ENCODE measurements at places on chromosomes 1 and 21.

DNA sequence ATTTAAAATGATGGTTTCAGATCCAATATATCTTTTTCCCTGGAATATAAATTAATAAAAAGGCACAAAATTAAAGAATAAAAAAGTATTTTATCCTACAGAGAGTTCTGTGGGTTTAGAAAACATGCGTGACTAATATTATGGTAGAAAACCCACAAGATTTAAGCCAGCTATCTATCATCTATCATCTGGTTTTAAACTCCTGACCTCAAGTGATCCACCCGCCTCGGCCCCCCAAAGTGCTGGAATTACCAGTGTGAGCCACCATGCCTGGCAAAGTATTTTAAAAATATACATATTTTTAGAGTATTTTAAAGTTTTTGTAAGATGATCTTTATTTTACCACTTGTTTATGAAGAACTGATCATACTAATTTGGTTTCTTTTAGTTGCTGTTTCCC is 79.5 kb downstream of the NRIP1 start:
- no peak for DNase-seq

DNA sequence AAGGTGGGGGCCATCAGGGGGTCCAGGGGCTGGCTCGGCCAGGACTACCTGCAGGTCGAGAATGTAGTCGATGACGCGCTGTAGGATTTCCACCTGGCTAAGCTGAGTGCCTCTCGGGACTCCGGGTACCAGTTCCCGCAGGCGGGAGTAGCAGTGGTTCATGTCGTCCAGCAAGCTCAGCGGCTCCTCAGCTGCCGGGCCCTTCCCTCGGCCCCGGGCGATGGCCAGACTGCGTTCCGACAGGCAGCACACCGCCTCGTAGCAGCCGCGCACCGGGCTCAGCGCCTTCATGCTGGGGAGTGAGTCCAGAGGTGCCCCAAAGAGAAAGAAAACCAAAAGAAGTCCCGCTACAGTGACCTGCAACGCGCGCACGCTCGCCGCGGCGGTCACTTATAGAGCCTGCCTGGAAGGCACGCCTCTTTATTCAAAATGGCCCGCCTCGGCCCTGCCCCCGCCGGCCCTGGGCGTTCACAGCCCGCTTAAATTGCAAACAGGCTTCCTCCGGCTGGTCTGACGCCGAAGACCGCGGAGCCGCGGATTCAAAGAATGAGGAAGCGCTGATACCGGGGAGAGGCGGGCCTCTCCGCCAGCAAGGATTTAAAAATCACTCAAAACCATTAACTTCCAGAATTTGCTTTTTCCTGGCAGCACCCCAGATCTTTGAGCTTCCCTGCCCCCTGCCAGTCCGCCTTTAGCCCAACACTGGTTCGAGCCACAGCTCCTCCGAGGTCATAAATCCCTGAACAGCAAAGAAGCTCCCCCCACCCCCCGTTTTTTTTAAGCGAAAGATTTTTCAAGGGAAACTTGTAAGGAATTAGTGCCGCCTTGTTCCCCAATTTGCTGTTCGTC is at the start of gene ID3:
Gene ID3, minus strand, starts transcription at position 366 of the 849 bp plus-strand sequence. Its CDS starts 75 bp downstream, at position 291.
- DNase-seq, result peak; percentile 98

GRCh38 chr1:62924983-62925790 is 141.3 kb downstream of the ATG4C start:
- no peak for DNase-seq

- peak; percentile 85 for DNase-seq
Observed at GRCh38 chr1:3683992-3684391, 31.7 kb downstream of the TP73 start.

GRCh38 chr1:76410499-76410898 is 336.0 kb downstream of the ST6GALNAC3 start:
- no peak for DNase-seq

DNA sequence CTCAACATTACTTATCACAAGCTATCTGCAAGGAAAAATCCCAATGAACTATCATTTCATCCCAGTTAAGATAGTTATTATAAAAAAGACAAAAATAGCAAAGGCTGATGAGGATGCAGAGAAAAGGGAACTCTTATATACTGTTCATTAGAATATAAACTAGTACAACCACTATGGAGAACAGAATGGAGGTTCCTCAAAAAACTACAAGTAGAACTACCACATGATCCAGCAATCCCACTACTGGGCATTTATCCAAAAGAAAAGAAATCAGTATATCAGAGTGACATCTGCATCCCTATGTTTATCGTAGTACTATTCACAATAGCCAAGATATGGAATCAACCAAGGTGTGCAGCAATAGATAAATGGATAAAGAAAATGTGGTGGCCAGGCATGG is 4.9 kb upstream of the C1orf185 start:
- no peak for DNase-seq

DNA sequence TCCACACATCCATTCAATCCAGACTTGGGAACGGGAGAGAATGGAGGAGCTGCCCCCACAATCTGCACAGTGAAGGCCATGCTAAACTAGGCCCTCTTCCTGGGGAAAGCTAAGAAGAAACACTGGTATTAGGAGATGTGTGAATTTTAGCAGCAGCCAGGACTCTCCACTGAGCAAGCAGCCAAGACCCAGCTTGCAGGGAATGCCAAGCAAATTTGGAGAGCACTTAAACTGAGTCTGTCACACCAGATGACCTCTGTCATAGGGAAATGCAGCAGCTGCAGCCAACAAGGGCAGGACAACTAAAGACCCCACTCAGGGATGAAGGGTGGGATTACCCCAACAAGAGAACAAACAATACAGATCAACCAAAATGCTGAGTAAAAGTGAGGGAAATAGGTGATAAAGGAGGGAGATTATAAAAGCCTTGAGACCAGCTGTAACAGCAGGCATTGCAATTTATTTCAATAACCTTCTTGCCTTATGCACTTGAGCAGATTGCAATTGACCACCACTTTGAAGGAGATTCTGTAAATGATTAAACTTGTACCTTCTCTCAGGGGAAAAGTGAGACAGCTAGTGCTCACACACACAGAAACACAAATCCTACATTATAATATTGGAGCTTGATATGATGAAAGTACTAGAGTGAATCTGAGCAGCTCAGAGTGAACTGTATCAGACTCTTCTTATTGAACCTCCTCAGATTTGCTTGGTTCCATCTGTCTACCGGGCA is 2.5 kb upstream of the CLCA1 start:
- no peak for DNase-seq

DNA sequence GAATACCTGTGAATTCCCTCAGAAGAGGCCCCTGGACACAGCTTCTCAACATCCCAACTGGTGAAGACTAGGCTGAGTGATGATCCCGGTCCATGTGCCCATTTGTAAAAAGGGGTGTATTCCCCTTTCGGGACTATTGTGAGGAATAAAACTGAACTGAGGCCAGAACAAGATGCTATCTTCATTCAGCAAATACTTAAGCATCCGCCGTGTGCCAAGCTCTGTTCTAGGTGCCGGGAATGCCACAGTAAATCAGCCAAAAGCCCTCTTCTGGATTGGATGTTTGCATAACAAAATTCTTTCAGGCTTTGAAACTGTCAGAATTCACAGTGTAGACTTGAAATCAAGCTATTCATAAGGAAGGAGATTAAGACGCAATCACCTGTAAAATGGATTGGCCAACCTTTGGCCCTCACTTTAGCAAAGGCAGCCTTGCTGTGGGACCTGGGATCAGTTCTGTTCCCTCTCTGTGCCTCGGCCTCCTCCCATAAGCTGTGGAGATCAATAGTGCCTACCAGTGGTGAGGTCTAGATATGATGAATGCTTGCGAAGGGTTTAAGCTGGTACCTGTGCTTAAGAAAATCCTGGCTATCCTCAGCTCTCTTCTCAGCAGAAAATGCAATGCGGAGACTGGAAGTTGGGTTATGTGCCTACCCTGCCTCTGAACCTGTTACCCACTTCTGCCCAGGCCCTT is 1.8 kb downstream of the ALPL start:
- no peak for DNase-seq

GRCh38 chr1:49051647-49052046 is 275.0 kb upstream of the BEND5 start:
- DNase-seq, result no peak

DNA sequence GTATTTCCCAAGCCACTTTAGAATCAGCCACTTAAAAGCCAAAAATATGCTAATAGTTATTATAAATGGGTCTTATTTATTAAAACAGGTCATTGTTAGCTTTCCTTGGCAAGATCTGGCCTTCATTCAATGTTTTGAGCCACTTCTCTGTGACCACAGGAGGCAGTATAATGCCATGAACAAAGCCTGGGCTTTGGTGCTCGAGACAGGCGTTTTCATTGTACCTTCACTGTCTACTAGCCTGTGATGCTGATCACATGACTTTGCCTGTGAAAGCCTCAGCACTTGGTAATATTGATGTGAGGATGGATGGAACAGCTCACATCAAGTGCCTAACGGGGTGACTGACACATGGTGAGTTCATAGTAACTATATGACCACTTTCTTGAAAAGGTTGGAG is 217.0 kb downstream of the RWDD3 start:
- peak; percentile 54 for DNase-seq

GRCh38 chr1:206005778-206006180 is 2.6 kb upstream of the RAB7B start:
- peak; percentile 33 for DNase-seq

- DNase-seq, result peak; percentile 89
Observed at GRCh38 chr1:40508375-40509341, at the start of gene EXO5. EXO5 (plus strand) TSS chr1:40508767; CDS start chr1:40514545, 5,778 bp downstream.

GRCh38 chr21:26844258-26845065 is 747 bp downstream of the ADAMTS1 start:
- DNase-seq, result peak; percentile 75

- peak; percentile 69 for DNase-seq
Observed at GRCh38 chr1:209389258-209389657, 194.3 kb upstream of the CAMK1G start.

DNA sequence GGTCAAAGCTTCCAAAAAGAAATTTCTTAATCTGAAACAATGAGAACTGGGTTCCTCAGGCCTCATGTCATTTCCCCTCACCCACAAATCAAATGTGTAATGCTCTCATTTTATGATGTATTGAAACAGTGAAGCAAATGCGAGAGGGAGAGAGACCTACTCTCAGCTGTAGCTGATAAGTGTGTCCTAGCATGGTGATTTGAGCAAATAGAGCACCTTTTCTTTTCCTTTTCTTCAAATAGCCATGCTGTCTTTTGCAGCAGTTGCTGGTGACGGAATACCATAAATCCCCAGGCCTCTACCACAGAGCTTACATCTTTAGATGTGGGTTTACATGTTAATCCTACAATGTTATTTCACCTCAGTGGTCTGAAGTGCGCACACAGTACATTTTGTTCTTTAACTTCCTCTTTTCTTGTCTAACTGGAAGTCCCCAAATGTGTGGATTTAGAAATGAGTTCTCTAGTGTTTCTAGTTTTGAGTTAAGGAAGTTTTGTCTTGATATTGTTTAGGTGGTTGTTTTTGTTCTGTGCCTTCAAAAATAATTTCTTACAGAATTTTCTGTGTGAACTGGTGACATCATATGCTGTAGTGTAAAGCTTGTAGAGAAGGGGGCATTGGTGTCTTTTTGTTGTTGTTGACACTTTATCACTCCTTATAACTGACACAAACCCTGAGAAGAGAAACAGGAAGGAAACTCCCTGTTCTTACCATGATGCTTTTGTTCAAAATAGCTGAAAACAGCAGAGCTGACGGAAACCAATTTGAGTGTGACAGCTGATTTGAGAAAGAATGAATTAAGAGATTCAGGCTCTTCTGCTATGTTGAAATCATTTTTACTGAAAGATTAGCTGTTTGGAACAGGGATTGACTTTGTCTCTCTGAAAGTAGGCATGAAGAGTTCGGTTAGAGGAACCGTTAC is 12.2 kb downstream of the SMAP2 start:
- no peak for DNase-seq

Measured in islet precursor cell (in vitro differentiated cells).